ENCODE measurements at places on chromosomes 7 and 10.

GRCh38 chr10:97174941-97175340 is 10.8 kb downstream of the SLIT1 start:
- DNase-seq: no peak

DNA sequence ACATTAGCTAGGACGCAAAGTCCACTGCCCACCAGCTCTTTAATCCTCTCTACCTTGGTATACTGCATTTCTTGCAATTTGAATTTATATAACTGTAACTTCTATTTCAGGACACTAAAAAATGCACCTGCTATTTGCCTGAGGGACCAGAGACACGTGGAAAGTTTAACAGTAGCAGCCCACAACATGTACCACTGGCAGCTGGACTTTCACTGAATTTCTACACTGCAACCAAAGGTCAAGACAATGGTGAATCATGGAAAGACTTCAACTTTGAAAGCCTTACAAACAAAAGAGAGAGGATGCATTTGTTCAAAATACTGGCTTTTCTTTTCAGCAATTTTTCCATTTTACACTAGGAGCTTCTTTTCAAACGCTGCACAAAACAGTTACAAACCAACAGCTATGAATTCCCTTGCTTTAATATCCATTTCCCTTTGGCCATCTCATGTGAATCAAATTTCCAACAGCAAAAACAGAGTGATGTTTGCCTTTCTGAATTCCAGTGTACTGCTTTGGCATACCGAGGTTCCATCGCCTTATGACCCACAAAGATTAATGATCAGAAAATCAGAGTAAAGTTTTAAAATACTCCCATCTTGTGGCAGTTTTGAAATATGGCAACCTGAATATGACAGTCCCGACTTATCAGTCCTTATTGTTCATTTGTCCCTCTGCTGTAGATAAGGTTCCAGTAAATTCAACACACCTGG is 29.9 kb upstream of the HNRNPH3 start:
- DNase-seq: peak; percentile 70

GRCh38 chr10:124160176-124160575 is 66.8 kb upstream of the CHST15 start:
- DNase-seq: no peak

DNA sequence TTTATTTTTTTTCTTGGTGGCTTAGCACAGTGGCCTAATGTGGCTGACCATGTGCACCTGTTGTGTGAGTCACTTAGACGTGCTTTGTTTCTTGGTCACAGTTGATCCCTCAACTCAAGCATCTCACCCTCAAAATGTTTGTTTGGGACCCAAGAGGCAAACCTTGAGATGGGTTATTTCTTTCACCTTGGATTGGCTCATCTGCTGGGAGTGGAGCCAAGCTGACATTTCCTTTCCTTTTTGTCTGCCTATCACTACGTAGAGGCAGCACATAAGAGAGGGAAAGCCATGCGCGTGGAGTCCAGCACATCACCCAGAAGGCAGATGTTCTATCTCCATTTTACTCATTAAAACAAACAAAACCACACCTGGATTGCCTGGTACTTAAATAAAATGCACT is 6.4 kb upstream of the PRKCQ start:
- no peak for DNase-seq

GRCh38 chr10:102157224-102157623 is 5.0 kb downstream of the NOLC1 start:
- no peak for DNase-seq
